Fibroblast of skin of left biceps (primary cell): ENCODE measurements at places on chromosomes 7 and 10.
A peak's percentile ranks its signal among the peaks of the same experiment; 100 is the strongest.

- DNase-seq = no peak
Observed at GRCh38 chr7:139111811-139112301, 2.3 kb upstream of the ZC3HAV1 start.

DNA sequence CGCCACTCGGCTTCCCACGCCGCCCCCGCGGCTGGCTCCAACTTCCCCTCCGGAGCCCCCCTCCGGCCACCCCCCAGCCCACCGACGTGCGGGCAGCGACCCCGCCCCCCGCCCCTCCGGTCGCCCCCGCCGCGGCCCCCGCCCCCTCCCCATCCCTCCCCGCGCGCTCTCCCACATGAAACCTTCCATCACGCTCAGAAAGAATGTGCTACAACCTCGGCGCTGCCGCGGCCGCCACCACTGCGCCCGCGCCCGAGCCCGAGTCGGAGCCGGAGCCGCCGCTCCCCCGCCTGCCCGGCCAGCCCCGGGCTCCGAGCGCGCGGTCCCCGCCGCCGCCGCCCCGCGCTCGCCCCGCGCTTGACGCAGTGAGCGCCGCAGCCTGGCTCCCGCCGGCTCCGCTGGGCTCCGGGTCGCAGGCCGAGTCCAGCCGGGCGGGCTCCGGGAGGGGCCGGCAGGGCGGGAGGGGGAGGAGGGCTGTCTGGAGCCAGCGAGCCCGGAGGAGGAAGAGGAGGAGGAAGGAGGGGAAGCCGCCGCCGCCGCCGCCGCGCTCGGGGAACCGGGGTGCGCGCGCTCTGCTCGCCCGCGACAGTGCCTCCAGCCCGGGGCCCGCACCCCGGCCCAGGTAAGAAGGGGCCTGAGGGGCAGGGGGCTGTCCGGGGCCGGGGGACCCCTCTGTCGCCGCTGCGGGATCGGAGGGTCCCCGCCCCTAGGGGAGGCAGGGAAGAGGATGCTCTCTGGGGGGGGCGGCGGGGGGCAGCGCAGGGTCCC, 4.3 kb upstream of the ELFN1 start:
- no peak for DNase-seq

DNA sequence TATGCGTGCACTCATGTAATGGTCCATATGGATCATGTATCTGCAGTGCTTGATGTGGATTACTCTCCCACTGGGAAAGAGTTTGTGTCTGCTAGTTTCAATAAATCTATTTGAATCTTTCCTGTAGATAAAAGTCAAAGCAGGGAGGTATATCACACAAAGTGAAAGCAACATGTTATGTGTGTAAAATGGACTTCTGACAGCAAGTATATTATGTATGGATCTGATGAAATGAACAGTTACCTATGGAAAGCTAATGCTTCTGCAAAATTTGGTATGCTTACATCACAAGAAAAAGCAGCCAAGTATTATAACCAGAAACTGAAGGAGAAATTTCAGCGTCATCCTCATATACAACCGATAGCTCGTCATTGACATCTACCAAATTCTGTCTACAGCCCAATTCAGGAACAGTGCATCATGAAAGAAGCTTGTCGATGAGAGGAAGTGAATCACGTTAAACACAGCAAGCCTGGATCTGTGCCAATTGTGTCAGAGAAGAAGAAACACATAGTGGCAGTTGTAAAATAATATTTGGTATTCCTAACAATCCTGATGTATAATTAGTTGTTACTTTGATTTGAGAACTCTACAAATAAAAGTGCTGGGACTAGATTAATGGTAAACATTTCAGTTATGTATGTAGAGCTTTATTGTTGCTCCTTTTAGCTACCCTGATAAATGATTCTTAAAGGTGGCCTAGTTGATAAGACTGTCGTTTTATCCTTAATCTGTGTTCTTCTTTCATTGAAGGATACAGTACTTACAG, 14.2 kb upstream of the SYPL1 start:
- peak; percentile 42 for DNase-seq

- no peak for DNase-seq
Observed at GRCh38 chr10:109277456-109277855, 645.9 kb downstream of the XPNPEP1 start.

GRCh38 chr10:73771722-73772280, 10.0 kb upstream of the CHCHD1 start:
- no peak for DNase-seq

- no peak for DNase-seq
Observed at GRCh38 chr10:22912763-22913384, 15.0 kb upstream of the ARMC3 start.

- DNase-seq = no peak
Observed at GRCh38 chr7:91288208-91288824, 24.1 kb downstream of the FZD1 start.

GRCh38 chr7:33191340-33191739, 62.0 kb downstream of the BBS9 start:
- no peak for DNase-seq

GRCh38 chr7:148940702-148941597, 56.9 kb upstream of the EZH2 start:
- peak; percentile 74 for DNase-seq

- no peak for DNase-seq
Observed at GRCh38 chr7:157412491-157413180, 75.8 kb downstream of the DNAJB6 start.

DNA sequence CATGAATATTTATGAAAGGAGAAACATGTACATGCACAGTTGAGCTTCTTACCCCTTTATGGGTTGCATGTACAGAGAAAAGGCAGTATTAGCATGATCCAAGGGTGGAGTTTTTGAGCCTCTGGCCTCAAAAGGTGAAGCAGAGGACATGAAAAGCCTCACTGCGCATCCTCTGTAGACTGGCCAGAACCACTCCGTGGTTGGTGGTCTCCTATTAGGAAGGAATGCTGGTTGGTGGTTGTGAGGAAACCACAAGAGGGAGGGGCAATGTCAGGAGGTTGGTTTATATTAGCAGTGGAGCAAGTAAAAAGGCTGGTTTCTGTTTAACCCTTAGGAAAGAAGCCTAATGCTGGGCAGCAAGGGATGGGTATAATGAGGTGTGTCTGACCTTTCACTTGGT, 37.5 kb downstream of the AHCYL2 start:
- no peak for DNase-seq

- no peak for DNase-seq
Observed at GRCh38 chr10:111820471-111820870, 363.1 kb downstream of the GPAM start.

- no peak for DNase-seq
Observed at GRCh38 chr7:31883761-31884164, 186.4 kb downstream of the PDE1C start.

- DNase-seq = no peak
Observed at GRCh38 chr10:95305606-95306317, 15.0 kb upstream of the PDLIM1 start.

DNA sequence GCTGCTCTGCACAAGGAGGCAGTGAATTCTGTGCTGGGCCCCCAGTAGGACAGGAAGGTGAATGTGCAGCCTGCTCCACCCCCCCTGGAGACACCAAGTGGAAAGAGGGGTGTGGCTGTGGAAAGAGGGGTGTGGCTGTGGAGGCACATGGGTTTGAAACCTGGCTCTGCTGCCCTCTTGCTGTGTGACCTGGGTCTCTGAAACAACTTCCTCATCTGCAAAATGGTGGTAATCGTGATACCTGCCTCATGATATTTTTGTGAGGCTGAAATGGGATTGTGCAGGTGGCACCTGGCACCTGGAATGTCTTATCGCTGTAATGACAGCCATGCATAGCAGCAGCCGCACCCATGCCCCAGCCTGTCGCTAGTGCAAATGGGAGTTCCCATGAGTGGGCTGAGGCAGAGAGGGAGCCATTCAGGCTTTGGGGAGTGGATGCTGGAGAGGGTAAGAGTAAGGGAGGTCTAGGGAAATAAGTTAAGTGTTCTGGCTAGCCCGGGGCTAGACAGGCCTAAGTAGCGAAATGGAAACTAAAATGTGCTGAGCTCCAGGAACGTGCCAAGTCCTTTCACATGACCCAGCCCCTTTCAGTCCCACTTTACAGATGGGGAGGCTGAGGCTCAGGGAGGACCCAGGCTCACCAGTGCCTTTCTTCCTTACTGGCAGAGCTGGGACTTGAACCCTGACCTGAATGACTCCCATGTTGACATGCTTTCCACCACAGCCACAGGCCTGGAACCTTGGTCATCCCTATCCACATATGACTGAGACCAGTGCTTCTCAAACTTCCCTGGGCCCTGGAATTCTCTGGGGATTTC, 35.0 kb downstream of the C10orf105 start:
- DNase-seq = no peak

- DNase-seq = peak; percentile 81
Observed at GRCh38 chr10:60521974-60522405, 132.3 kb upstream of the ANK3 start.

GRCh38 chr7:38195804-38196595, 18.0 kb downstream of the STARD3NL start:
- DNase-seq = no peak

DNA sequence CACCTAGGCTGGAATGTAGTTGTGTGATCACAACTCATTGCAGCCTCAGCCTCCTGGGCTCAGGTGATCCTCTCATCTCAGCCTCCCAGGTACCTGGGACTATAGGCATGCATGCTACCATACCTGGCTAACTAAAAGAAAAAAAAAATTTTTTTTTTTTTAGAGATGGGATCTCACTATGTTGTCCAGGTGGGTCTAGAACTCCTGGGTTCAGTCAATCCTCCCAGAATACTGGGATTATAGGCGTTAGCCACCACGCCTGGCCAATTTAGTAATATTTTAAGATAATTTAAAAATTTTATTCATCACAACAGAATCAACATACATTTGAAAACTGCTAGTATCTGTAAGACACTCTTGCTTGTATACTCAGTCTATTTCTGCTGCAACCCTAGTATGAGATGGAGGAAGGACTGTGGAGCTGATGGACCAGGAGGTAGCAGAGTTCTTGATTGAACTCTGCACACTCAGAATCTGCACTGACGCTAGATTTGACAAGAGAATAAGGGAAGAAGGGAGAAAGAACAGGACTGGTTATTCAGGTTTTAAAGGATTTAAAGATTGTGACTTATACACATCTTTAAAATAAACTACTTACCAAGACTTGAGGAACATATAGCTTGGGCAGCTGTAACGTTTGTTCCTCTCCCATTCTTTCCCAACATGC, 57.6 kb downstream of the VCL start:
- DNase-seq = no peak

- no peak for DNase-seq
Observed at GRCh38 chr7:3844540-3845151, 543.6 kb downstream of the SDK1 start.

DNA sequence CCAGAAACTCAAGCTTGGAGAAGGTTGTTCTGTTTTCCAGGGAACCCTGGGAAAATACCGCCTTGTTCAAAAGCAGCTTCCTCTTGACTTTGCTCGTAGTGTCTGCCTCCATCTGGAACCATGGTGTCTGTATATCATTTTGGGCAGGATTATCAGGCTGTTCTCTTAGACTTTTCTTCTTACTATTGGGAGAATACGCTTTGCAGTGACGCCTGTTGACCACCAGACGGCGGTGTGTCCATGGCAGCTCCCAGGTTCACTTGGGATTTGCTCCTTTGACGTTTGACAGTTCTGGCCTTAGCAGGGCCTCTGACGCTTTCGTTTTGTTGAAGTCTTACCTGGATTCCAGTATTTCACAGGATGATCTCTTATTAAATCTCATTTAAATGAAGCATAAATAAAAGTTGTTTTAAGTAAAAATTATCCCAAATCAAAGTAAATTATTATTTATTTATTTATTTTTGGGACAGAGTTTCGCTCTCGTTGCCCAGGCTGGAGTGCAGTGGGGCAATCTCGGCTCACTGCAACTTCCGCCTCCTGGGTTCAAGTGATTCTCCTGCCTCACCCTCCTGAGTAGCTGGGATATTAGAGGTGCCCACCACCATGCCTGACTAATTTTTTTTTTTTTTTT, 41.8 kb upstream of the GJD4 start:
- DNase-seq = no peak

DNA sequence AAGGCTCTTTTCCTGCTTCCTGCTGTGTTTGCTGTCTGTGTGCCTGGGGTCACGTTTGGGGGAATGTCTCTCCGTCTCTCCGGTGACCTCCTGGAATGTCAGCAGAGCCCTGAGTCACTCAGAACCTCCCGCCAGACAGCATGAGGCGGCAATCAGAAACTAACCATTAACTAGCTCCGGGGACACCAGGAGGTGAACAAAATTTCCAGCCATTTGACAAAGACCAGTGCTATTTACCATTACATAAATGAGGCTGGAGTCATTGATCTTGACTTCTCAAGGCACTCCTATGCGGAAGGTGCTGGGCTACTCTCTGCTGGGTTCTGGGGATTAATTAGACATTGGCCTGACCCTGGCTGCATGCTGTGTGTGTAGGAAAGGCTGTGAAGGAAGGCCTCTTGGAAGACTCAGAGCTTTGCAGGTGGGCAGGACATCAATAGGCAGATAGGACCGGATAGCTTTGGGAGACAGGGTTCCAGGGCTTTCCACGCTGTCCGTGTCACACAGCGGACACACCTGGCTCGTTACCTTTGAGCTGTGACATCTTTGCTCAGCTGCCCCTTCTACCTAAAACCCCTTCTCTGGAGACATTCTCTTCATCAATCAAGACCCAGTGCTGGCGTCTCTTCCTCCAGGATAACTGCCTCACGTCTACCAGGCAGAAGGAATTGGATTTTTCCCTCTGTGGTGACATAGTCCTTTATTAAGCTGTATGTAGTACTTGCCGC, 77.0 kb downstream of the PFKFB3 start:
- DNase-seq = no peak

DNA sequence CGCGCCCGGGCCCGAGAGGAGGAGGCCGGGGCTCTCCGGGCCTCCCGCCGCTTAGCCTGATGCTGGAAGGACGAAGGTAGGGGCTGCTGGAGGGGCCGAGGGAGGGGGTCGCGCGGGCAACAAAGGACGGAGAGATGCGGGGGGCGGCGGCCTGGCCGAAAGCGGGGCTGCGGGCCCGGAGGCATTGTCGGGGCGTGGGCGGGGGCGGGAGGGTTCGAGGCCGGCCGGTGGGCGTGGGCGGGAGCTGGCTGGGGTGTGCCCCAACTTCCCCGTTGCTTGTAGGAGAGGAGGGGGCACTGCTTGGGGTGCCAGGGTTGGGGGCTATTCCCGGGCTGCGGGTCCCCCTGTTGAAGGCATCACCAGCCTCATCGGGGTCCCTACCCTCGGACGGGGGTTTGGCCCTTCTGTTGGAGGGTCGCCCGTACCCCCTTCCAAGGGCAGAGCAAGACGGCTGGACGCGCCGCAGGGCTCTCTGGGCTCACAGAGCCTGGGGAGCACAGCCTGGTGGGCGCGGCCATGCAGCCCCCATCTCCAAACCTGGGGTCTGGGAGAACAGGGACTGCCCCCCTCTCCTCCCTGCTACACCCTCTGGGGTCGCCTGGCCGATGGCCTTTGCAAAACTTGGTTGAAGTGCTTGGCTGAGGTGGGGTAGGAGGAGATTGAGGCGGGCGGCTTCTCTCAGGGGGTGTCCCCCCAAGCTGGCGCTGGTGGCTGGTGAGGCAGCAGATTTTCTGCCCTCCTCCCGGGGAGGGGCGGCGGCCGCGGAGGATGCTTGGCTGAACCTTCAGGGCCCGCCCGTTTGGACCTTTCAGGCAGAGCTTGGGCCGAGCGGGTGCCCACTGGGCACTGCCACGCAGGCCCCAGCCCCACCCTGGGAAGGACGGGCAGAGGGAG, 699 bp downstream of the CLIP2 start:
- no peak for DNase-seq

DNA sequence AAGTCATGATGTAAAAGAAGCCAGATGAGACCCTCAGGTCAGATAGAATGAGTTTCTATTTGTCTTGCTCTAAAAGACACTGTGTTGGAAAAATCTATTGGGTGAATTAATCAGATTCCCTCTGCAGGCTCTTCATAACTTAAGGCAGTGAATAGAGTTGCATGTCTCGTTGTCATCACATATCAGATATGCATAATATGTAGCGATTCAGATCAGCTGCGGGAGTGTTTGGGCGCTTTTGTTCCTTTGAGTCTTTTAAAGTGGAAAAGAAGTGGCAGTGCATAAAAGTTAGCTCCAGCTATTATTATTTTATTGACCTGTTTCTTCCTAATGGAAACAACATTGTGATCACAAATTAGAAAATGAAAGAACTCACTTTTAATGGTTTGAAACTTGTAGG, 84.4 kb downstream of the CDK14 start:
- no peak for DNase-seq
